ENCODE measurements at places on chromosomes 6 and 20.

DNA sequence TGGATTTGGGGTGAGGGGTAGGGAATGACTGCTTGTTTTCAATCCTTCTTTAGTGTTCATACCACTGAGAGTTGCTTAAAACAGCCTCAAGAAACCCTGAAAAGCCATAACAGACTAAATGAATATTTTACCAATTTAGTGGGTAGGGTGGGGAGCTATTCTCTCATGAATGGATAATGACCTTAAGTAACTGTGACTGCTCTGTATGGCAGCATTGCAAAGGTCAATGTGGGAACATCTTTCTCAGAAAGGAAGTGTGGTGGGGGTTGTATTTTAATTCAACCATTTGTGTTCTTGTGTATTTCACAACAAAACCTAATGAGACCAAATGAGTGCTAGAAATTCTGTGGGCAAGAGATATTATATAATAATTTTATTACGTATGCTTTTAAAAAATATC is 55.7 kb downstream of the PHACTR2 start:
- DNase-seq, result no peak

- no peak for DNase-seq
Measured at GRCh38 chr20:57384953-57385761, 6.0 kb upstream of the RBM38 start.

DNA sequence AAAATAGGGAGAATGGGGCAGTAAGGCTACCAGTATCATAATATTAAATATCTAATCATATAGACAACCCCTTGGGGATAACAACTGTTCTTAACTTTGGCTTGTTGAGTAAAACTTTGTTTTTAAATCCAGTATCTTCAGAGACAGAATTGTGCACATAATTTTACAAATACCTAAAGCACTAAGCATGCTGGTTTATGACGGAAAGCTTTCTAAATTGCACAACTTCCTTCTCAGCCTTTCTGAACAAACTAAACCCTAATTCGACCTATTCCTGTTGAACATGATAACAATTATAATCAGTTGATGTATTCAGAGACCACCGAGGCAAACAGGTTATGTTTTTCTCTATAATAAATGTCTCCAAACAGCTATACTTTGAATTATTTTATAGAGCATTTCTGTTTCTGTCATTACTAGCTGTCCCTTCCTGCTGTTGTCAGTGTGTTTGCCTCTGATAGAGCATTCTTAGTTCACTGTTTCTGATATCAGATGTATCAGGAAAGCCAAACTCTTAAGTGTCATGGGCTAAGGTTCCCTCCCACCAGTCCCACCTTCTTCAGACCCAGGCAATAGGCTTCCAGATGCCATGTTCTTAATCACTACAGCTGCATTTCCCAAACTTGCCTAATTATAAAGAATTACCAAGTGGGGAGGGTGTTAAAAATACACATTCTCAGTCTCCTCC is 8.7 kb downstream of the ZHX3 start:
- DNase-seq, result no peak

GRCh38 chr20:53444401-53445149 is 149.1 kb downstream of the ZNF217 start:
- DNase-seq, result no peak

- no peak for DNase-seq
Measured at GRCh38 chr6:148907573-148907972, 160.7 kb downstream of the UST start.

GRCh38 chr6:111052171-111052570 is 35.1 kb upstream of the SLC16A10 start:
- no peak for DNase-seq

GRCh38 chr6:122429323-122429722 is 29.9 kb downstream of the HSF2 start:
- no peak for DNase-seq

DNA sequence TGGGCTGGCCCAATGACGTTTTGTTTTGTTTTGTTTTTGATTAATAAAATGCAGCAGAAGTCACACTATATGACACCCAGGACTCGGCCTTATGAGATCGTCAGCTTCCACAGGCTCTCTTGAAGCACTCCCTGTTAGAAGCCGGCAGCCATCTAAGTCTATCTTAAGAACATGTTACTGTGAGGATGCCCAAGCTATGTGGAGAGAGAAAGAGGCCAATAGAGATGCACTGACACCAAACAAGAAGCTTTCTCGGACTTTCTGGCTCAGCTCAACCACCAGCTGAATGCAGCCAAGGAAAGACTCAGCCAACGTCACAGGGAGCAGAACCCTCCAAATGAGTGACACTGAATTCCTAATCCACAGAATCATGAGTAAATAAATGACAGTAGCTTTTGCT is 14.0 kb downstream of the SGK1 start:
- DNase-seq, result no peak

DNA sequence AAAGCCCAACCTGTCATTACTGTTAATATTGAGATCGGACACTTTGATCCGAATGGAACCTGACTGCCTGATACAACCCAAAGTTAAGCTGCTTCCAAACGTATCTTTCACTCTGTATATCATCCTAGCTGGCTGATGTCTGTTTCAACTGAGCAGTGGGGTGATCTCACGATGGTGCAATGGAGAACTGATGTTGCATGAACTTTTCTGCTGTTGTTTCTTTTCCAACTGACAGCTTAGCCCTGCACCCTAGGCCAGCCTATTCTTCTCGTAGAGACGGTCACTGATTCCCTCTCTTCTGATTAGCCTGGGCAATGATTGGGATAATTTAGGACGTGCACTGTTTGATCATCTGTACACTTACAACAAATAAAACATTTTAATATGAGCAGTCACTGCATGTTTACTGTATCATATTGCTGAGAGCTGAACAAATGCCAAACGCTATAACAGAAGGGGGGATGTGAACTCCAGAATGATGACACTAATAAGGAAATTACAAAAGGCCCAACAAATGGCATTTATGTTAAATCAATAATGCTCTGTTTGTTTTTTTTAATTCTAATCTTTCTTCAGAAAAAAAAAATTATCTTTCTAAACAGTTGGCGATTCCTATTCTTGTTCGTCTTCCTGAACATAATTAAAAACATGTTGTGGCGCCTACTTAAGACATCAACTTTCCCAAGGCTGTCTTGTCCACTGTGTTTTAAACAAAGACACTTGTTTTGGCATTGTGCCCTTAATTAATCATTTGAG is 184.8 kb downstream of the ZNF217 start:
- no peak for DNase-seq

- DNase-seq, result no peak
Measured at GRCh38 chr6:16602035-16602434, 159.2 kb downstream of the ATXN1 start.

DNA sequence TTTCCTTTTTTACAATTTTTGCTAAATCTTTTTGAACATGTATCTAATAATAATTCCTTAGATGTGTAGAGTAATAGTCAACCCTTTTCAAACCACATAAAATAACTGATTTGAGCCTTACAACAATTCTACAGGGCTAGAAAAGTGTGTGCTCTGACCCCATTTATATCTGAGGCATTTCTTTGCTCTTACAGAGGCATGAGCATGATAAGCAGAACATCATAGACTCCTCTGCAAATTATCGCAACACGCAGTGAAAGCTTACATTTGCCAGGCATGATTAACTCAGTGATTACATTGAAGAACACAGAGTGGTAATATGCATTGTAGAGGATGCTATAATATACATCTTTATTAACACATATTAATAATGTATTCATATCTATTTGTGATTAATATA is 120.4 kb downstream of the SIM1 start:
- no peak for DNase-seq

GRCh38 chr20:58026361-58026760 is 202.1 kb downstream of the ANKRD60 start:
- DNase-seq, result no peak

DNA sequence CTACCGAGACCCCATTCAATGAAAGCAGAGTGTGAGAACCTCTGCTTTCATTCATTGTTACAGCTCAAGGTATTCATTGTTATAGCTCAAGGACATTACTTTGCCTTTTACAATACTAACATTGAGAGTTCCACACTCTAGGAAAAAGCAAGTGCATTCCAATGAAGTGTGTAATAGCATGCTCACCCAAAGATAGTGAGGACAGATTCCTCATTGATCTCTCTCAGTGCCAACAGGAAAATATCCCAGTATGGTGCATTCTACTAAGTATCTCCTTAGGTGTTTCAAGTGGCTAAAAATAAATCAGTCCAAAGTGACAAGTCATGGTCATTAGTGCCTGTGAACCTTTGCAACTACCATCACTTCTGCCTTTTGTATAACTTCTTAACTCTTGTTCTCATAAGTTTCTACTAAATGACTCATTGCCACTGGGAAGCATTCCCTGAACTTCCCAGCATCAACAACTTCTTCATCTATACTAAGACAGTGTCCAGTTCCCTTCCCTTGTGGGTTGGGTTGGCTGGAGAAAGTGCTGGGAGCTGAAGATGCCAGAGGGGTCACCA is 140.7 kb upstream of the STXBP5 start:
- DNase-seq, result no peak

- no peak for DNase-seq
Measured at GRCh38 chr6:19837511-19838441, 606 bp downstream of the ID4 start.

DNA sequence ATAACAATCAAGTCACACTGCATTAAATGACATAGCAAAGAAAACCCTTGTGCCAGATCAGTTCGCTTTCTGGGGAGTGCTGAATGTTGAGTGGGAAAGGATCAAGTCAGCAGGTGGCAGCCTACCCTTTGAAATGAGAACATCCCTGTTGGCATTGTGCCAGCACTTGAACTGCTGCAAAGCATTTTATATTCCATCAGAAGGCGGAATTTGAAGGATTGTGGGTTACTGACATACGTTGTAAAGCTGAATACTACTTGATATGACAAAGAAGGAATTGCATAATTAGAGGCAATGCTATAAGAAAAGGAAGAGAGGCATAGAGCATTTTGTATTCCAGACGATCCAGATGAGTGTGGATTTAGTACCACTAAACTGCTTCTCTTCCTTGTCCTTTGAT is 26.5 kb downstream of the BCKDHB start:
- peak; percentile 71 for DNase-seq

- no peak for DNase-seq
Measured at GRCh38 chr6:29967379-29968010, 25.2 kb downstream of the HLA-A start.

- no peak for DNase-seq
Measured at GRCh38 chr6:108451816-108452215, 108.9 kb upstream of the FOXO3 start.

GRCh38 chr6:43838276-43839036 is 68.4 kb downstream of the VEGFA start:
- DNase-seq, result no peak

DNA sequence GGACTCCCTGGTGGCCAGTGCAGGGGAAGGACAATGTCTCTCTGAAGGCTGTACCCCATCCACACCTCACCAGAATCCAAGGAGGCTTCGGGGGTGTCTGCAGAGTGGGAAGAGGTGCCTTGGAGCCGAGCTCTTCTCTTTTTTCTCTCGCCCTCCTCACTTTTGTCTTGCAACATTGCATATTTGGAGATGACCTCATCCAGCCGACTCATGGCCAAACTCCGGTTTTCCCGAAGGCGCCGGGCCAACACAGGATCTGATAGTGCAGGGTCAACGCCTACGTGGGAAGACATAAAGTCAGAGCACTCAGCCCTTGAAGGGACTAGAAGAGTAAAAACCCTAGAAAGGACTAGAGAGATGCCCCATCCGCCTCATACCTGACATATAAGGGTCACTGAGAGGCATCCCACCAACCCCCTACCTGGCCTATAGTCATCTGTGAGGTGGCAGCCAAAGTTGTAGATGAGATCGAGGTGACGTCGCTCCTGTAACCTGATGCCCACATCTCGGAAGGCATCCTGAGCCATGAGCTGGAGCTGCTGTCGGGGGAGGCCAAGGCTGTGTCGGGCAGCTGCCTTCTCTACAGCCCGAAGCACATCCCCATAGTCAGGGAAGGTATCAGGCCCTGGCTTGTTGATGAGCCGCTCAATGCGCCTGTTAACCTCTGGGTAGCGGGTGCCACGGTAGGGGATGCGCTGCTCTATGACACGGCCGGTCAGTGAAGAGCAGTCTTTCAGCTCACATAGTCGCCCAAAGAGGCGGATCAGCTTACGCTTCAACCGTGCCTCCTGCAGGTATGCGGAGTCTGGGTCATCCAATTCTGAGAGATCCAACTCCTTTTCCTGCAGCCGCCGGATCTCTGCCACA is 3.0 kb upstream of the ZBTB22 start:
- DNase-seq, result no peak

DNA sequence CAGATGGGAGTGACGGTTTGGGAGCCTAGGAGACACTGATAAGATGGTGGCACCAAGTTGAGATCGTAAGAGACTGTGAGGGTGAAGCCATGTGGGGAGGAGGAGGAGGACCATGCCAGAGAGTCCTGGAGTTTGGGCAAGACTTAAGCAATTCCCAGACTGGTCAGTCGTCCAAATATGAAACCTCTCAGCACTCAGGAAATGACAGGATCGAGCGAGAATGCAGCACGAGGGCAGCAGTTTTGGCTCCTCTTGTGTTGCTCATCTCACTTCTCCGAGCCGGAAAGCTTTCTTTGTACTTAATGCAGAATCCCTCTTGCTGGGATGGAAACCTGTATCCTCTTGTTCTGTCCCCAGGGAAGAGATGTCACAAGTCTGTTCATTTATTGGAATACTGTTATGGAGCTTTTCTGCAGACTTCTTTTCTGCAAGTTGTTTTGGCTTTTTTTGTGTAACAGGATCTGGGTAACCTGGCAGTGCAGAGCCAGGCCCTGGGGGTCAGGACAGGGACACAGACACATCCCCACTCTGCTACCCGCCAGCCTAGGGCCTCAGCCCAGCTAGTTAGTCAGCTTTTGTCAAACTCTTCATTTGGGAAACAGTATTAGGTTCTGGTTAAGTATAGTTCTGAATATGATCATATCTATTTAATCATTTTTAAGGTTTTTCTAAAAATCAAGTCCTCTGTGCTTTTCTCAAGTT is 34.3 kb downstream of the FNDC1 start:
- DNase-seq, result no peak

DNA sequence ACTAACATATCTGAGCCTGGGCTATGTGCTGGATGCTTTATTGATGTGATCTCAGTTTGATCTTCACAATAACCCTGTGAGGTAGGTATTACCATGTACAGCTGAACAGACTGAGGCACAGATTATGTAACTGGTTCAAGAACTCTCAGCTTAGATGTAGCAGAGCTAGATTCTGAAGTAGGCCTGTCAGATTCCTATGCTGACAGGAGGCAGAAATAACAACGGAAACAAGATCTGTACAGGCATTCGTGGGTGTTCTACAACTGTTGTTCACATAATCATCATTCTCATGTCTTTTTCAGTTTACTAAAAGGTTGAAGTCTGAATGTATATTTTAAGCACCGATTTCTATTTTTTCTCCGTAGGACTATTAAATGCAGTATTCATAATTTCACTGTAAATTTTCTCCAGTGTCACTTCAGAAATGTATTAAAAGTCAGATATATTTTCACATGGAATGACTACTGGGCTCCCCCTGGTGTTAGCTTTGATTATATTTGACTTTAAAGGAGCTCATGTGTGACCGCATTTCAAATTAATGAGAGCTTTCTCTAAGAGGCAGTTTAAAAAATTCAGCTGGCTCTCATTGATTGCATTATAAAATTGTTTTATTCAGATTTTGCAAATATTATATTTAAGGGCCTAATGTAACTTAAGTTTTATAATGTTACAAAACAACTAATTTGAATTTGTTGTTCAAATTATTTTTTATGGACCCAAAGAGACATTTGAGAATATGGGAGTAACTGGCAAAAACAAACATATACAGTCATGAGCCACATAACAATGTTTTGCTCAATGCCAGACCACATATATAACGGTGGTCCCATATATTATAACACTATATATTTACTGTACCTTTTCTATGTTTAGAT is 36.4 kb upstream of the SLC17A4 start:
- peak; percentile 23 for DNase-seq
